Cortex of kidney (tissue), 1 donor: ENCODE measurements at places on chromosomes 6 and 20.

GRCh38 chr6:108795814-108796213 lies 52.4 kb upstream of the ARMC2 start:
- DNase-seq: no peak

DNA sequence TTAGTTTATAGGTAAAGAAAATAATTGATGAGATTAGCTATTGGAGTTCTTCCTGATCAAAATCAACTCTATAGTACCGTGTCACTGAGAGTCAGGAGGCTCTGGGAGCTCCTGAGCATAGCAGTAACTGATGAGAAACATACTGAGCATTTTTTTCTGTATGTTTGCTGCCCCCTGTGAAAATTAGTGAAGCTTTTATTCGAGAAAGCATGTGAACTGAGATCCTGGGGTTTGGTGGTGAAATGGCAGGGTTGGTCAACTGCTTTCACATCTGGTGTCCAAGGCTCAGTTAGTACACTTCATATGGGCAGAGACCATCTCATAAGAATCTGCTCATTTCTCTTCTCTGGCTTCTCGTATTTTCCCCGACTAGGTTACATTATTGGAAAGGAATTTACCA lies 4.1 kb upstream of the ABT1 start:
- no peak for DNase-seq

DNA sequence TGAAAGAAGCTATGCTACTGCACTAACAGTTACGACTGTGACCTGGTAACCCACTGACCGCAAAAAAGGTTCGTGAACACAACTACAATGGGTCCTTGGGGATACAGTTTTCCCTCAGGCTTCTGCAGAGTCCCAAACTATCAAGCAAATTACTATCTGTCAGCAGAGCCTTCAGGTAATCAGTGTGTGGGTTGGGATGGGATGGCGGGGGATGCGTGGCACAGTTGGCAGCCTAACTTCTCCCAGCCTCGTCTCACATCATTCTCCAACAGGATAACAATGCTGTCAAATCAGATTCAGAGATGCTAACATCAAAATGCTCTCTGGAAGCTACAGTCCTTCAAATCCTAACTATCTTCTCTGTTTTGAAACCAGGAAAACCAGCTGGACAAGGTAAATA lies 102.3 kb downstream of the EPM2A start:
- DNase-seq: no peak

DNA sequence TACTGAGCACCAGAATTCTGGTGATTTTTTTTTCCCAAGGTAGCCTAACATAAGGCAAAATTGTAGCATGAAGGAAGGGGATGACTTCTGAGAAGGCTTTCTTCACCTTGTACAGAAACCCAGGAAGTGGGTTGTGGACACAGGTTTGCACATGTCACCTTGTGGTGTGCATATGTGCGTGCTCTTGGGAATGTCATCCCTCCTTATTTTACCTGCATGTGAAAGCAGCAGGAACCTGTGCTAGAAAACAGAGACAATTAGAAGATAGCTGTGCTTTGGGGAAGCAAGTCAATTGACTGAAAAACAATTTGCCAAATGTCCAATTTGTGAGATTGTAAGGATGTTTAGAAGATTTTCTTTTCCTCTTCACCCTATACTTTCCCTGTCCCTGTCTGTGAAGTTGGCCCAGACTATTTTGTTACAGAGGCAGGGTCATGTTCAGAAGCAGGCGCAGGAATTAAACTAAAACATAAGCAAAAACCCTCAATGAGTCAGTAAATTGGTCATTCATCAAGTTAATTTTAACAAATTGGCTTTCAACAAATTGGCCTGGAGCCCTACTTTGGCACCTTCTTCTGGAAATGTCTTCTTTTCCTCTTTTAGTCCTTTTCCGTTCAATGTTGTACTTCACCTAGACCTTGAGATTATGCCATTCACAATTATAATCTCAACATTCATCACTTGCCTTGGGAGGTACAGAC lies 261.2 kb downstream of the ADGB start:
- DNase-seq: no peak
